ENCODE measurements at places on chromosomes 4 and X.

- no peak for DNase-seq
Measured at GRCh38 chr4:63049726-63050125, 1359.5 kb downstream of the TECRL start.

- no peak for DNase-seq
Measured at GRCh38 chr4:105277702-105278101, 131.0 kb downstream of the TET2 start.

DNA sequence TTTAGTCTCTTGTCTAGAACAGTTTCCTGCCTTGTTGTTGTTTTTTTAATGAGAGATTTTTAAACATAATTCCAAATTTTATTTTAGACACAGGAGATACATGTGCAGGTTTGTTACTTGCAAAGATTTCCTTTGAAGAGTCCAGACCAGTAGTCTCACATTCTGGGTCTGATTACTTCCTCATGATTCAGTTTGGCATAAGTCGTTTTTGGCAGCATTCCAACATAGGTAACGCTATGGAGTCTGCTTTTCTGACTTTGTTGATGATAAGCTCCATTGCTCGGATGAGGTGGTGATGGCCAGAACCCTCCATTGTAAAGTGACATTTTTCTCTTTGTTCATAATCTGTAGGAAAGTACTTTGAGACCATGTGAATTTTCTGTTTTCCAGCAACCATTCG, 74.7 kb downstream of the CLCN4 start:
- no peak for DNase-seq

GRCh38 chr4:80471756-80472155, 136.2 kb downstream of the CFAP299 start:
- peak; percentile 42 for DNase-seq

Data from SW480 (cell line).